NCI-H1092 treated with DMSO at 0.1 percent for 48 hours (cell line): ENCODE measurements at places on chromosomes 2 and 18.

GRCh38 chr2:187934692-187935091 lies 357.0 kb upstream of the GULP1 start:
- DNase-seq: no peak

DNA sequence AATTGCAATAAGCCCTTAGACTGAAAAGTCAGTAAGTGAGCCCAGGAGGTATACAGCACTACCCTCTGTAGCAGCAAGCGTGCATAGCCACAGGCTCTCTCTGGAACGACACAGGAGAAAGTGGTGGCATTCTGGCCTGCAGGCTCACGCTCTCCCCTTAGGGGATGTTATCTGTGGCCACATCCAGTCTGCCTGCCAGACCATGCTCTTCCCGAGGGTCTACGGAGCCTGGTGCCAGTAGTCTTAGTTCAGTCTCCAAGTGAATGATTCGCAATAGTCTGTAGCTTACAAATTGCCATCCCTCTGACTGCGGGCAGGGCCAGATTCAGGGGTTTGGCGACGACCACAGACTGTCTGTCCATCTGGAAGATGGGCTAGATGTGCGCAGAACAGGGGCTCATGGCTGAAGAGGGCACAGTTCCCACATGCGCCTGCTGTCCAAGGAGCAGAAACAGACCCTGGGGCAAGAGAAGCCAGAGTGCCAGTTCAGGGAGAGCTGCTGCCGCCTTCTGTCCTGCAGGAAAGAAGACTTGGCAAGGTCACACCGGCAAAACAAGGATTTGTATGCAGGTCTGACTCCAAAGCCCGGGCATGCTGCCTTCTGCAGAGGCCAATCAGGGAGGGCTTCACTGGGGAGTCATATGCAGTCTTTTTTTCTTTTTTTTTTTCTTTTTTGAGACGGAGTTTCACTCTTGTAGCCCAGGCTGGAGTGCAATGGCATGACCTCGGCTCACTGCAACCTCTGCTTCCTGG lies 3.5 kb upstream of the KLF11 start:
- DNase-seq: no peak

DNA sequence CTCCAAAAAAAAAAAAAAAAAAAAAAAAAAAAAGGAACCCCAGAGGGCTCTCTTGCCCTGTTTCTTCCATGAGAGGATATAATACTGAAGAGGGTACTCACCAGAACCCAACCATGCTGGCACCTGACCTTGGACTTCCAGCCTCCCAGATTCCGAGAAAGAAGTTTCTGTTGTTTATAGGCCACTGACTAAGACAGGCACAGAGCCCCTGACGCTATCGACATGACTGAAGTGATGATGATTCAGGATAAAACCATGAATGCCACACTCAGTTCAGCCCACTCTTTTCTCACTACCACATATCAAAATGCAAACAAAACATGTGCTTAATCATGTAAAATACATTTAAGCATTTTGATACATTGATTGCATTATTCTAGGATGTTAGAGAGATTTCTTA lies 66.1 kb upstream of the CDCA7 start:
- DNase-seq: no peak

- no peak for DNase-seq
Measured at GRCh38 chr2:16511041-16511440, 154.6 kb downstream of the CYRIA start.
